ENCODE measurements at places on chromosomes 16 and 17. TPM values are rescaled to one million over a fixed set of nuclear protein-coding genes. Genes with fewer than 3 reads are reported as not detected.

TBC1D3D gene
- 4.0 TPM for total RNA-seq

NOTUM gene
- total RNA-seq = 4.0 TPM

TP53TG3E gene
- not detected for total RNA-seq

TMEM88 gene
- total RNA-seq = 9.9 TPM

ATP6V0A1 gene
- total RNA-seq = 67.1 TPM

BEAN1 gene
- 1.6 TPM for total RNA-seq
